NCI-H345 (cell line): ENCODE measurements at places on chromosomes 2 and 18.

DNA sequence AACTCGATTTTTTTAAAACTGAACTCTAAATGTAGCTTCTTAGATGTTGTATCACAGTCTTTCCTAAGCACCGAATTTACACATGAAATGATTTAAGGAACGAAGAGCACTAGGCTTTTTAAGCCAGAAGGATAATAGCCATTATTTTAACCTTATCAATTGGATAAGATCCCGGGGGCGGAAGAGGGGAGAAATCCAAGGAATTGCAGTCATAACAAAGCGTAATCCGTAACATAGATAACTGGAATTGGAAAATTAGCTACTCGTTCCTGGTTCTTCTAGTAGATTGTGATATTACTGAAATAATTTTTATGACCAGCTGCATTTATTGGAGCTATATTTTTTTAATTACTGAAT lies 988 bp upstream of the KANSL1L start:
- no peak for DNase-seq

DNA sequence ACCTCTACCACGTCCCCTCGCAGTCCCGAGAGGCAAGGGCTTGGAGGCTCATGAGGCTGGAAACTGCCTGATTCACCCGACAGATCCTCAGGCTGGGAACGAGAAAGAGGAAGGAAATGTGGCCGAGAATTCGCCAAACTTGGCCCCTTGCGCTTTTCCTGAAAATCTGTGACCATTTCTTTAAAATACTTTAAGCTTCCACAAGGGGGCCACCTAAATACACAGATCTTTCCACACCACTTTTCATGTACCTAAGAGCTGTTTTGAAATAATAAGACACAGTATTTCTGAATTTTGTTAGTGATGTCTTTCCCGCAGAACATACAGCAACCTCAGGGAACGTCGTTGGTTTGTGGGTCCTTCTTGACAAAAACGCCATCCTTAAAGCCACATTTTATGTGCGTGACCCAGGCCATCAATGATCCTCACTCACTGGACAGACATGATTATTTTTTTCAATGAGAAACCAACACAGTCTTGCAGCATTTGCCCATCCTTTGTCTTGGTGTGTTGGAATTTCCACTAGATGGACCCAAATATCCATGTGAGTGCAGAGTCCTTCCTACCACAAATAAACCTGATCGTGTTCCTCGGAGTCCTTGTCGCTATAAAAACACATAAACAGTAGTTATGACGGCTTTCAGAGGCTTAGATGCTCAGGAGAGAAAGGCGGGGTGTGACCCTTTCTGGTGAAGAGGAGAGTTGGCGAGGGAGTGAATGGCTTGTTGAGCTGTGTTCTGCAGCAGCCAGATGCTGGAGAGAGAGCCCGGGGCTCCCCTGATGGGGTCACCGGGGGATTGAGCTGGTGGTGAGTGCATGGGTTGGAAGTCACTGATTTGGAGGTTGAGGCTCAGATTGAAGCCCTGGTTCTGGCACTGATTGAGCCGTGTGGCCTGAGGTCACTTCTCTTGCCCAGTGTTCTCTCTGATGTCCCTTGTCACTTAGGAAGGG lies 25.0 kb downstream of the DCDC2C start:
- peak; percentile 43 for DNase-seq

DNA sequence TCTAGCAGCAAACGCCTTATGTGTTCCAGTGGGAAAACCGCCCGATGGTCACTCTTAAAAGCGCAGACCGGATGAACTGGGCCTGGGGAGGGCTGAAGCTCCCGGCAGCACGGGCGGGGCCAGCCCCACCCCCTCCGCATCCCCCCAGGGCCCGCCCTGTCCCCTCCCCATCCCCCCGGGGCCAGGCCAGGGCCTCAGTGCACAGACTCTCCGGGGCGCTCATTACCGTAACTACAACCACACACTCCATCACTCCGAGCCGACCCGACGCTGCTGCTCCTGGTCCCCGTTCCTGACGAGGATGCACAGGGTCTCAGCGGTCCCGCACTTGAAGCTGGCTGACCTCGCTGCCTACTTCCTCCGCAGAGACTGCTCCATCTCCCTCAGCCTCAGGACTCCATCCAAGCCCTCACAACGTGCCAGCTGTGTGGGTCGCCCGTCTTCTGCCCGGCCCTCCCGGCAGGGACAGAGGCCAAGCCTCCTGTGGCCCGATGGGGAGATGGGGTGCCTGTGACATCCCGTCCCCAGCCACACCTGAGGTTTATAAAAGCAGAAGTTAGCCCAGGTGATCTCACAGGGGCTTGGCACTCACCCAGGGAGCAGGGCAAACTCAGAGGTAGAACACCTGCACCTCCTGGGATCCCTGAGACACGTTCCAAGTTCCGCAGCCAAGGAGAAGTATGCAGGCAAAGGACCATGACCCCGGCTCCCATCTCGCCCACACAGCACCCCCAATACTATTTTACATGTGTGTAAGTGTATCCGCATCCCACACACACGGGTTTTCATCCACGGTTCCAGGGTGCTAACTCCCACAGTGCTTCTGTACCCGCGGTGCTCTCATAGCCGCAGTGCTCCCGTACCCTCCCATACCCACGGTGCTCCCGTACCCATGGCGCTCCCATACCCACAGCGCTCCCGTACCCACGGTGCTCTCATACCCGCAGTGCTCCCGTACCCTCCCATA lies 36.0 kb downstream of the SLC66A2 start:
- DNase-seq: no peak

DNA sequence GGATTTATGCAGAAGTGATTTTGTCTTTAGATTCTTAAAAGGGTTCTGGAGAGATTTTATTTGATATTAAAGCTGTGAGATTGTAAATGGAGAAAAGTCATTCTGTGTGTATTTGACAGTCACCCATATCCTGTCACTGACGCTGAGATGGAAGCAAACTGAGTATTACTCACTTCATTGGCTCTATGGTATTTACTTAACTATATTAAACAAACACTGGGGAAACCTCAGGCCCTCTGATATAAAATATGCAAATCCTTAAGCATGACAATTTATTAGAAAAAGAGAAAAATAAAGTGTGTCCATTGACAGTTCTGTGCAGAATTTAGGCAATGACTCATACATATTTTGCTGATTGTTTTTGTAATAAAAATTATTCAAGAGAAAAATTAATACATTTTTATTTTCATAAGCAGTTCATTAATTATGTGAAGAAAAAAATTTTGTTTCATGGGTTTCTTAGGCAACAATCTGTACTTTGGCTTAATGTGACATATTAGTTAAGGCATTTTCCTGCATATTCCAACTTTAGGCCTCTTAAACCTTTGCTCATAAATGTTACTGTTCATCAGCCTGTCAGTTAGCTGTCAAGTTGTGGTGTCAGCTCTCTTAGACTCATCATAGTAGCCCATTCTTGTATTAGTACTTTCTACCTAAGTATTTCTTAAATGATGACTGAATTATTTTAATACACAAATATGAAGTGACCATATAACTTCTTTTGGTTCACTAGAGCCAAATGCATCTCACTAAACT lies 99.9 kb downstream of the PARD3B start:
- DNase-seq: no peak

- DNase-seq: no peak
These were observed 44.5 kb upstream of the MAP4K3 start for GRCh38 chr2:39481611-39482010.

DNA sequence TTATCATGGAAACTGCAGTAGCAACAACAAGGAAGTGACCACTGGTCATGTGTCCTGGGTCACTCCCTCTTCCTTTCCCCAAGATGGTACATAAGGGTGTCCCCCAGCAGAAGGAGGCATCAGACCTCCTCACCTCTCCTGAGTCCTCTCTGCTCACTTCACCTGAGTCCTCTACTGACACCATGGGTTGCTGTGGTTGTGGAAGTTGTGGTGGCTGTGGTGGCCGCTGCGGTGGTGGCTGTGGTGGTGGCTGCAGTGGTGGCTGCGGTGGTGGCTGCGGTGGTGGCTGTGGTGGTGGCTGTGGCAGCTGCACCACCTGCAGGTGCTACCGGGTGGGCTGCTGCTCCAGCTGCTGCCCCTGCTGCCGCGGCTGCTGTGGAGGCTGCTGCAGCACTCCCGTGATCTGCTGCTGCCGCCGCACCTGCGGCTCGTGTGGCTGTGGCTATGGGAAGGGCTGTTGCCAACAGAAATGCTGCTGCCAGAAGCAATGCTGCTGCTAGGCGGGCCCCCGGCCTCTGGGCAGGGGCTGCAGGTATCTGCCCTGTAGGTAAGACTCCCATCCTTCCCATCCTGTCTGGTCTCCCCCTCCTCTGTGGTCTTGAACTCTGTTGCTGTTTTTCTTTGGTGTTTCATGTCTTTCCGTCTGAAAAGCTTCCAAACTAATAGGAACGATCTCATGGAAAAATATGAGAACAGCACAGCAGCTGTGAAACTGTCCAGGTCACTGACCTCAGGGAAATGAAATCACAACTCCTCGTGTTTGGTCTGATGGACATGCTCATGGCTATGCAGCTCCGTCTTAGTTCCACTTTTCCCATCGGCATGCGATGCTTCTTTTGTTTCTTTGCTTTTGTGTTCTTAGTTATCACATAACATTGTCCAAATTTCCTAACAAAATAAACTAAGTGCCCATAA lies at the start of gene SCYGR4:
SCYGR4 (plus strand) TSS at position 183 of the 915 bp plus-strand sequence; CDS start at position 183, 0 bp downstream.
- no peak for DNase-seq

- DNase-seq: no peak
These were observed 125.1 kb downstream of the TMEM200C start for GRCh38 chr18:5770176-5770575.

- no peak for DNase-seq
These were observed 11.0 kb upstream of the SMCHD1 start for GRCh38 chr18:2644535-2644934.

DNA sequence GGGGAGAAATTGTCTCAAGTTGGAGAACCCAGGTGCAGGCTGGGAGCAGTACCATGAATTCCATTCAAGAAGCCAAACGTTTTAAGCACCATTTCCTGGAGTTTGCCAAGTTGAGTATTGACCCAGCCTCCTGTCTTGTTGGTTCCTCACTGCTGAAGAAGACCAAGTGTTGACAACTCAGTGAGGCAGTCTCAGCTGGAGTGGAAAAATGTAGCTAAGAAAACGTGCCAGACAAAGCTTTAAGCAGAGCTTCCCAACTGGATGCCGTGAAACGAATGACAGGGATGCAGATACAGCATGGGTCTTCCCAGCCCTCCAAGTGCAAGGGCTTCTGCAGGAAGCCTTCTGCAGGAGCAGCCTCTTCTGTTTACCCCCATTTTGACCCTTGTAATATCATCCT lies 778 bp upstream of the INPP1 start:
- DNase-seq: no peak

GRCh38 chr2:168371273-168372019 lies 84.6 kb upstream of the CERS6 start:
- no peak for DNase-seq

DNA sequence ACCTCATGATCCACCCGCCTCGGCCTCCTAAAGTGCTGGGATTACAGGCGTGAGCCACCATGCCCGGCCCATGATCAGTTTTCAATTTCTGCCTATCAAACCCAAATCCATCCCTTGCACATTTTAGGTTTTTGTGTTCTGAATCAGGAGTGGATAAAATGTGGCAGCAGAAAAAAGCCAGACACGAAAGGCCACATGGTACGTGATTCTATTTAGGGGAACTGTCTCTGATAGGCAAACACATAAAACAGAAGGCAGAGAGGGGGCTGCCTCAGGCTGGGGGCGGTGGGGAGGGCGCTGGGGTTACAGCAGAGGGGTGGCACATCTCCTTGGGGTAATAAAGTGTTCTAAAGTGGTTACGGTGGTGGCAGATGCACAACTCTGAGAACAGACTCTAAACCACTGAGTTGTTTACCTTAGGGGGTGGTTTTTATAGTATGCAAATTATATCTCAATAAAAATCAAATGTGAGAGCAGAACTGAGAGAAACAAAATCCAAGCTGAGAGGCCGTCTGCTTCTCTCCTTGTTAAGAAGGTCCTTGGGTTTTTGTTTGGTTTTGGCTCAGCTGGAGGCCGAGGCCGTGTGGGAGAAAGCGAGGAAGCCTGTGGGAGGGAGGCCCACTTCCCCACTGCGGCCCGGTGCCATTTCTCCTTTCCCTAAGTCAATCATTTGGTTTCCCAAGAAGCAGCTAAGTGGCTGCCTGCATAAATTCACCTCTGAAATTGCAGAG lies 78.0 kb downstream of the SOWAHC start:
- no peak for DNase-seq

- no peak for DNase-seq
These were observed 15.0 kb downstream of the ELAC1 start for GRCh38 chr18:50982802-50983179.

DNA sequence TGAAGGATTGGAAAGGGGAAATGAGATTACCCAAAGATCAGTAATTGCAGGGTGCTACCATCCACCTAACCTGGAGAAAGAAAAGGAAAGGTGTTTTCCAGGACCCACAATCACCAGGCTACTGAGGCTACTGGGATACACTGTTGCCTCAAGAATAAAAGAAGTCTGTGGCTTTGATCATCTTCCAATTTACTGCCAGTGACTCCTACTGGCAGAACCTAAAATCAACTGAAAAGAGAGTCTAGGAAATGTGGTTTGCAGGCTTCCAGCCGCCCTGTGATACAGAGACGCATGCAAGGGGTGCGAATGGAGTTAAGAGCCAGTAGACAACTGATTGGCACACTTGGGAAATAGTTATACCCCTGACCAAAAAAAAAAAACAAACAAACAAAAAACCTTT lies 16.6 kb upstream of the TTL start:
- DNase-seq: no peak

DNA sequence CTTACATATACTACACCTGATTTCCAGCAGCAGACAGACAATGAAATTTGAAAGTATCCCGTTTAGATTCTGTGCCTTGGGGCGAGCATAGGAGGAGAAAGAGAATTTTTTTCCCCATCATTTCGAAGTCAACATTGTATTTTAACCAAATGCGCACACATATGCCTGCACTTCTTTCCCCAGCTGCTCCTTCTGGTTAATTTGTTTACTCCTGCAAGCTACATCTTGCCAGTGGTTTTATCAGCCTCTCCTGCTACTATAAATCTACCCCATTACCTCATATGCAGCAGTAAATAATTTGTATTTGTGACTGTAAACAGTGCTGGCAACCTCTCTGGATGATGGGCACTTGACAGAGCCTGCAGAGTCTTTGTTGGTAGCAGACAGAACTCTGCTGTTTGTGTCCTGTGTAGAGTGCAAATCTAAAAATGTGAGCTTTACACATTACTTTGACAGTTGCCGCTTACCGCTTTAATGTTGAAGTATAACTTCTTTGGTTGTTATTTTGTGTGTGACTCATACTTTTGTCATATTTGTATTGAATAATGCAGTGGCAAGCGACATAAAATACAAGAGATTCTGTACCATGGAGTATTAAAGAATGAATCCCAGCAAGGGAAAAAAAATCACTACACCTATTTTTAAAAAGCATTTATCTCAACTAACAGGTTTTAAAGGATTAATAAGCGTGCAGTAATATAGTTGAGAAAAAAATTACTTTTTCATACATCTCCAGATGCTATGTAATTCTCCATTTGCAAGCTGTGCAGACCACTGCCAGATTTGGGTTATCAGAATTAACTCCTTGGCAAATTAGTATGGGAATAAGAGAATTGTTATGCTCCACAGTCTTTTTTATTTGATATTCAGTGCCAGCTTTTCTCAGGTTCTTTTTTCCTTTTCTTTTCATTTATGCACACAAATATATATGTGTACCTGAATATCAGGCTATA lies 536.8 kb downstream of the XIRP2 start:
- peak; percentile 68 for DNase-seq

- DNase-seq: no peak
These were observed 246.8 kb upstream of the RAB6C start for GRCh38 chr2:129732630-129733026.
